ENCODE measurements at places on chromosomes 2 and 18.

- no peak for DNase-seq
These were observed 589.0 kb downstream of the ZEB2 start for GRCh38 chr2:143930891-143931290.

- DNase-seq = peak; percentile 33
These were observed 5.0 kb downstream of the ACTR2 start for GRCh38 chr2:65232636-65233035.

- no peak for DNase-seq
These were observed 30.8 kb upstream of the RALBP1 start for GRCh38 chr18:9444549-9444948.

- no peak for DNase-seq
These were observed 62.0 kb upstream of the MRPS9 start for GRCh38 chr2:104975851-104976250.

DNA sequence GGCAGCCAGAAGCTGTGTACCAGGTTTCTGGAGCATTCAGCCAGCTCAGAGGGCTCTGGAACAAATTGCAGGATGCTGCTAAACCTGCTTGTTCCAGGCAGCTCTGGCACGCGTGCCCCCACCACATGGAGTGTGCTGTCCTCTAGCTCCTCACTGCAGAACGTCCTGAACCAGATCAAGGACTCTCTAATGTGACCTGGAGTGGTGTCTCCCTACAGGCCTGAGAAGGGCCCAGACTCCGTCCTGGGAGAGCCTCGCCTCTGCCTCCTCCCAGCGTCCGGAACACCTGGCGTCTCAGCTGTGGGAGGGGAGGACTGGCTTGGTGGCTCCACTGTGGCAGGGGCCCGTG is 115.6 kb upstream of the GPC1 start:
- DNase-seq = no peak

- no peak for DNase-seq
These were observed 54.9 kb downstream of the EDAR start for GRCh38 chr2:108934151-108934550.

DNA sequence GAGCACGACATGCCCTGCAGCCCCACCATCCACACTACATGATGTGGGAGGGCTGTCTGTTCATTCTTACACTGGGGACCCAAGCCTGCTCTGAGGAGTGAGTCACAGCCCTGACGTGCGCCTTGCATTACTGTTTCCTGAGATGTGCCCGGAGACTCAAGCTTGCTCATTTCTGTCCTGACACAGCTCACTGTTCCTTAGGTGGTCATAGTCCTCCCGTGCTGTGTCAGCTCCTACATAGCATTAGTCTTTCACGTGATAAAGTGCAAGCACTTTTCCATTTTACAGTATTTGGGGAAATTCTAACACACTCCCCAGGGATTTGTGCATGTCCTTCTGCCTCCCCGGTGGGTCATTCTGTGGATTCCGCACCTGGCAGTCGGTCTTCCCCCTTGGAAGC is 46.2 kb upstream of the TRIM43B start:
- no peak for DNase-seq

GRCh38 chr18:75341897-75342296 is 85.6 kb downstream of the SMIM21 start:
- DNase-seq = no peak

GRCh38 chr18:65587491-65587890 is 163.3 kb upstream of the CDH7 start:
- no peak for DNase-seq

DNA sequence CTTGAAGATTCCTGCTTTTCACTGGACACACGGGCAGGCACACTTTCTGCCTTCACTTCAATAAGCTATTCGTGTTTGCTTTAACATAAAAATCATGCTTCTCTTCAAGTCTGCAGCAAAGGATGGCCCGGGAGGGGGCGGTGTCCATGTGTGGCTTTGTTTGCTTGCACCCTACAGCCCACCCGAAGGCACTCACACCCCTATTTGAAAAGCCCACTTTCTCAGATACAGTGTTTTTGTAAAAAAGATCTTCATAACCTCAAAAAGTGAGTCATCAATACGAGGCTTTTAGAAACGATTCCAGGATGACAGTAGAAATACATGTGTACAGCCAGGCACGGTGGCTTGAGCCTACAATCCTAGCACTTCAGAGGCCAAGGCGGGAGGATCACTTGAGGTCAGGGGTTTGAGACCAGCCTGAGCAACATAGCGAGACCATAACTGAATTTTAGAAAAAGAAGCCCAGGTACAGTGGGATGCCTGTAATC is 36.5 kb upstream of the HPCAL1 start:
- DNase-seq = no peak

GRCh38 chr18:75754433-75754832 is 326.9 kb upstream of the SMIM21 start:
- DNase-seq = no peak

- DNase-seq = no peak
These were observed 37.1 kb downstream of the MAP4K4 start for GRCh38 chr2:101734505-101735165.

DNA sequence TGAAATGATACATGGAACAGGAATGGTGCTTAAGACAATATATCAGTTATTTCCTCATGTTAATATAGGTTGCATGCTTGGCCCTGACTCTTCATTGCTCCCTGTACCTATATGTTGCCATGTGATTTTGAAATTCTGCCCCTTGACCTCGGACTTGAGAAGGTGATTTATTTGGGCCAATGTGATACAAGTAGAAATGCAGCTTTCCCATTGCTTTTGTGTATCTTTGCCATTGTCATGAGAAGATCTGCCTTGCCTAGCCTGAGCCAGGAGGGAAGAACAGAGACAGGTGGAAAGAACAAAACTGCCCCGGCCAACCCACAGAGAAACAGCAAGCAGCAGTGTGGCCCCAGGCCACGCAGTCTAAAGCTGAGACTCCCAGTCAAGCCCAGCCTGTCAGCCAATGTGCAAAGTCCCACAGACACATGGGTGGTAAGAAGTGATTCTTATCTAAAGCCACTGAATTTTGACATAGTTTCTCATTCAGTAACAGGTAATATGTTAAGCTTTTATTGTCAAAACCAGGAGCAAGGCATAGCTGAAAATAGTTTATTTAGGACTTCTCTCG is 245.7 kb upstream of the RND3 start:
- DNase-seq = no peak

DNA sequence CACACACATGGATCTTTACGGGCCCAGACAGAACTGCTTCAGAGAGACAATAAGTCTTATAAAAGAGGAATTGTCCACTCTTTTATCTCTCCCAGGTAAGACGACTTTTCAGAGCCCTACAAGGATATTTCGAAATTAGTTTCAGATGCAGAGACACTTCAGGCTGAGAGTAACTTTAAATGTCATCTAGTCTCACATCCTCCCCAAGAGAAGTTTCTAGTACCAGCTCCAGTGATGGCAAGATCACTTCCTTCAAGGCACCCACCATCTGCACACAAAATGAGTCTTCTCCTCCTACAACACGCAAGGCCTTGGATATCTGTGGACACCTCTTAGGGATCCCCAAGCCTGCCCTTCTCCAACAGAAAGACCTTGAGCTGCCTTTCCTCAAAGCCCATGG is 39.0 kb upstream of the KLHL29 start:
- no peak for DNase-seq

DNA sequence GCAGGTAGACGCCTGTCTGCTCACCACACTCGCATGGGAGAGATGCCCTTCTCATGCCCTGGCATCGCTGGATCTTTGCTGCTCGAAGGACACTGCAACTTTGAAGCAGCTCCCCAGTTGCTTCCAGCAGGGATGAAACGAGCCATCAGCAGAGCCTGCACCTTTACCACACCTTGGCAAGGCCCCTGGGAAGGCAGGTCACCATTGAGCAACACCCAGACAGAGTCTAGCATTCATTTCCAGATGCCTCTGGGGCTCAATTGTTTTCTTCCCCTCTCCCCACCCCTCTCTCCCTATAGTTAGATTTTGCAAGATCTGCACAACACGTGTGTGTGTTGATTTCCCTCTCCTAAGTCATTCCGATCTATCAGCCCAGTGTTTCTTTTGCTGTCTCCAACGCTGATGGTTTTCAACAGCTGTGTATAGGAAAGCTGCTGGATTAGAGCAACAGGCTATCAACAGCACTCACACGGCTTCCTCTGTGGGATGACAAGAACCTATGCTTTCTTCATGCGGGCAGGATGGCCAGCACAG is 25.6 kb upstream of the INHBB start:
- no peak for DNase-seq

- DNase-seq = no peak
These were observed 398.7 kb downstream of the DSEL start for GRCh38 chr18:67117804-67118203.

DNA sequence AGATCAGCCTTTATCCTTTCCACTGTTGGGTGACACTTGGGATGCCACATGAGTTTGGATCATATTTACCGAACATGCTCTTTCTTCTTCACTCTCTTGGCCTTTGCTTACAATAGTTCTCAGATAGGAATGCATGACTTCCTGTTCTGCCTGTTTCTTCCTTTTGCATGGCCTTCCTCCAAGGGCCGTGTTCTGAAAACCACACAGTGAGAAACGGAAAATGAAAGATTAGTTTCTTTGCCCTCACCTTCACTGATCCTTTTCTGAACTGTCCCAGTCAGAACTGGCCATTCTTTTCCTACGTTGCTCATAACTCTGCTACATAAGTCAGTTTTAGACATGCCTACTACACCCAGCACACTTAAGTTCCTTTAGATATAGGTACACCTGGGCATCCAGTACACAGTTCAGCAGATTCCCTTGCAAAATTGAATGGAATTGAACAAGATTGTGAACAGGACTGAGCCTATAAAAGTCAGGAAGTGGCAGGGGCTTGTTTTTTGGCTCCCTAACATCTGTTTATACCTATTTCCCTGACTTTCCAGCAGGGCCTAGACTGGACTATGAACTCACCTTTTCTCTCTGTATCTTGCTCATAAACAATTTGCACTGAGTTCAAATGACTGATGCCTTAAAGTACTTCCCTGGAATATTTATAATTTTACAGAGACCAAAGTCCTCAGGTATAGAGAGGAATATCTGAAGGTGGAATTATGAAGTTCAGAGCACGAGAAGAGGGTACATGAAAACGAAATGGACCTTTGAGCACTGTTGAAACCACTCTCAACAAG is 186.4 kb upstream of the ST6GAL2 start:
- peak; percentile 1 for DNase-seq
